Breast epithelium (tissue), 4 donors: ENCODE measurements at places on chromosomes 2 and 18. TPM values are rescaled to one million over a fixed set of nuclear protein-coding genes. Genes with fewer than 3 reads are reported as not detected.

GRHL1 gene
- 40.0 TPM for total RNA-seq

VIT gene
- total RNA-seq: 9.2 TPM

MAP2 gene
- 8.2 TPM for total RNA-seq

CCBE1 gene
- 4.9 TPM for total RNA-seq

DNA sequence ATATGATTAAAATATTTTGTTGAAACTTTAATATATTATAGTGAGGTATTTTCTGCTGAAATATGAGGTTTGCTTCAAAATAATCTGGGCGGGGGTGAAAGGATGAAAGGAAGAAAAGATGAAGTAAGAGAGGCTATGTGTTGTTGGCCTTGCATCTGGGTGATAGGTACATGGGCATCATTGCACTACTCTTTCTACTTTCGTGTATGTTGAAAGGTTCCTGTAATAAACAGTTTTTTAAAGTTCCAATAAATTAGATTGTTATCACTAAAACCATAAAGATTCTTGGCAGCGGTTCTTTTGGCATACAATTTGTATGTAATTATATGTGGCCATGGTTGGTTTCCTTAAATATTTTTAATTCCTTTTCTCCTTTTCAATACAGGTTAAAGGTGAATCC, 23.6 kb upstream of the MSH2 start:
- no peak overlapping the region for H3K4me3 ChIP-seq
- no peak for DNase-seq
- no peaks in the 10 kb centered on the region for H3K36me3 ChIP-seq
- H3K27me3 ChIP-seq: no peaks in the 10 kb centered on the region

DNA sequence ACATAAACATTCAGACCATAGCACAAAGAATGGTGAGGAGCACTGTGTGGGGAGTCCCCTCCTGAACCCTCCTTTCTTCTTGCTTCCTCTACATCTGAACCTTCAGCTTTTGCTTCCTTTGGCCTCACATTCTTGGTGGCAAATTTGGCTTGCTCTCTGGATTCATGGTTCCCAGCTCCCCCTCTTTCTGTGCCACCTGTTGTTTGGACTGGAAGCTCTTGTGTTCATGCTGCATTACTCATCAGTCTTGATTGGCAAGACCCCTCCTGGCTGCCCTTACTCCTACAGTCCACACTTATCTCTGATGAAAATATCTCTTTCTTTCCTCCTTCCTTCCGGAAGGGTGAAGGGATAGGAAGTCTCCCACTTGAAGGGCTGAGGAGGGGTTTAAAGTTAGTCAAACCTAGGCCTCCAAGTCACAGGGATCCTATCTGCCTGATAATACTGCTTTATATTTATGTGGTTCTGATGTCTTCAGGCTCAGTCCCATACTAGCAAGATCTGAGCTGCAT, 70.0 kb downstream of the MYO3B start:
- no peak for DNase-seq
- no peak overlapping the region for H3K27ac ChIP-seq
- H3K36me3 ChIP-seq: no peaks in the 10 kb centered on the region
- H3K27me3 ChIP-seq: no peaks in the 10 kb centered on the region

GRCh38 chr2:177543007-177543760, 150.6 kb downstream of the AGPS start:
- peaks cover 5% of the 10 kb centered on the region for H3K4me1 ChIP-seq
- no peaks in the 10 kb centered on the region for H3K36me3 ChIP-seq
- H3K4me3 ChIP-seq: no peak overlapping the region
- no peaks in the 10 kb centered on the region for H3K27me3 ChIP-seq
- H3K27ac ChIP-seq: peak overlapping the region; percentile 19

GRCh38 chr2:70247364-70248180, 856 bp downstream of the TIA1 start:
- H3K36me3 ChIP-seq: no peaks in the 10 kb centered on the region
- H3K4me3 ChIP-seq: peak overlapping the region; percentile 67
- DNase-seq: no peak
- no peaks in the 10 kb centered on the region for H3K4me1 ChIP-seq
- H3K27me3 ChIP-seq: no peaks in the 10 kb centered on the region

DNA sequence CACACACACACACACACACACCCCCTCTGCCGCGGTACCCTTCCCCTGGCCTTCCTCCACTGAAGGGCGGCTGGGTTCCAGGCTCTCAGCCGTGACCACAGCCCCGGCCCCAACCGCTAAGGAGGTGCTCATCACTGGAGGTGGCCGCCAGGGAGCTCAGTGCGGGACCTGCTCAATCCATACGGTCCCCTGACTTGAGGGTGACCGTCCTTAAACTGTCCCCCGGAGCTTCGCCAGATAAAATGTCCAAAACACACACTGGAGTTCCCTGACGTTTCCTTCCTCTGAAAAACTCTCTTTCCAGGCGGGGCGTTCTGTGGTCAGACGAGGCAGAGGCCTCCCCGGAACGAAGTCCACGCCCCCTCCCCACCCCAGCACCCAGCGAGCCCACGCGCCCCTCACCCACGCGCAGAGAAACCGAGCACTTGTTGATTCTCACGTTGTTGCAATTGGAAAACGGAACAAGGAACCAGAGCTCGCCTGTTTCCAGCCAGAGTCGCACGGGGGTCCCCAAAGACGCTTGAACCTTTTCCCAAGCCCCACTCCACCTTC, 1.4 kb downstream of the MBP start:
- H3K27ac ChIP-seq: peak overlapping the region; percentile 96
- H3K4me1 ChIP-seq: peaks cover 4% of the 10 kb centered on the region
- no peak for DNase-seq
- H3K4me3 ChIP-seq: peak overlapping the region; percentile 89

GRCh38 chr2:47503481-47504070, 100.6 kb downstream of the MSH2 start:
- H3K4me3 ChIP-seq: no peak overlapping the region
- H3K27ac ChIP-seq: no peak overlapping the region

DNA sequence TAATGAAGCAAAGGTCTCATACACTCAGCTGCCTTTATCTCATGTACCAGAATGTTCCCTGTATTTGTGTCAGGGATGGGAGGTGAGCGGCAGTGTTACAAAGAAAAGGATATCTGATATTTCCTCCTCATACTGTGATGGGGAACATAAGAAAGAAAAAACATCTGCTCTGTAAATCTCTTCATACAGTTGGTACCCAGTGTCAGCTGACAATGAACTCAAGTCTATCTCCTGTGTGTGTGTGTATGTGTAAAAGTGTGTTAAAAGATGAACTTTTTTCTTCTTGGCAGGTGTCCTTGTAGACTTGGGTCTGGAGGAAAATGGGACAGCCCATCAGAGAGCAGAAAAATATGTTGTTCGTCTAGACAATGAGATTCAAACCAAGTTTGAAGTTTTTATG, 127.8 kb downstream of the ESCO1 start:
- no peak overlapping the region for H3K4me3 ChIP-seq
- no peaks in the 10 kb centered on the region for H3K27me3 ChIP-seq
- H3K27ac ChIP-seq: no peak overlapping the region
- no peaks in the 10 kb centered on the region for H3K4me1 ChIP-seq
- DNase-seq: no peak

DNA sequence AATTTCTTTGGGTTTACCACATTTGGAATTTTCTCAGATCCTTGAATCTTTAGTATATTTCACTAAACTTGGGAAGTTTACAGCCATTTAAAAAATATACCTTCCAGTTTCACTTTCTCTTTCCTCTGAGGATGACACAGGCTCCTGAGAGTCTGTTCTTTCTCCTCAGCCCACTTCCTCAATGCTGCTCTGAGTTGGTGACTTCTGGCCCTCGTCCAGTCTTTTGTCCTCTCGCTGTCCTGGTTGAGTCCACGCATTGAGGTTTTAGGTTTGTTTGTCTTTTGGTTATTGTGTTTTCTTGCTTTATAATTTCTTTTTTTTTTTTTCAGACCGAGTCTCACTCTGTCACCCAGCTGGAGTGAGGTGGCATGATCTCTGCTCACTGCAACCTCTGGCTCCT, 40.7 kb upstream of the GALR1 start:
- no peaks in the 10 kb centered on the region for H3K4me1 ChIP-seq
- no peaks in the 10 kb centered on the region for H3K27me3 ChIP-seq
- DNase-seq: peak; percentile 23
- H3K27ac ChIP-seq: no peak overlapping the region
- H3K4me3 ChIP-seq: peak overlapping the region; percentile 23

DNA sequence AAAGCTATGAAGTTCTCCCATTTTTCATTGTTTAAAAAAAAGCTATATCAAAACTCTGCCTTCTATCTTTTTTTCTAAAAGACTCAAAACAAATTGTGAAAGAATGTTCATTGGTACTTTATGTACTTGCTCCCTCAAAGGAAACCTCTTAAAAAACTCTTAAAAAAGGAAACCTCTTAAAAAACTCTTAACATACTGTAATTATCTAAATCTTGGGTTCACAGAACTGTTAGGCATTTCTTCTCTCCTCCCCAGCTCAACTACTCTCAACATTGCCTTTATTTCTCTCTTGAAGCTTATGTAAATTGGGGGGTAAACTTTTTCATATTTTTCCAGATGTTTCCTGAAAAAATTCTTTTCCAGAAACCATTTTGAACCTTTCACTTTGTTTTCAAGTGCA, 330.5 kb upstream of the SLC39A10 start:
- H3K36me3 ChIP-seq: peaks cover 3% of the 10 kb centered on the region
- H3K27me3 ChIP-seq: no peaks in the 10 kb centered on the region
- H3K4me1 ChIP-seq: no peaks in the 10 kb centered on the region
- DNase-seq: no peak
- no peak overlapping the region for H3K4me3 ChIP-seq

DNA sequence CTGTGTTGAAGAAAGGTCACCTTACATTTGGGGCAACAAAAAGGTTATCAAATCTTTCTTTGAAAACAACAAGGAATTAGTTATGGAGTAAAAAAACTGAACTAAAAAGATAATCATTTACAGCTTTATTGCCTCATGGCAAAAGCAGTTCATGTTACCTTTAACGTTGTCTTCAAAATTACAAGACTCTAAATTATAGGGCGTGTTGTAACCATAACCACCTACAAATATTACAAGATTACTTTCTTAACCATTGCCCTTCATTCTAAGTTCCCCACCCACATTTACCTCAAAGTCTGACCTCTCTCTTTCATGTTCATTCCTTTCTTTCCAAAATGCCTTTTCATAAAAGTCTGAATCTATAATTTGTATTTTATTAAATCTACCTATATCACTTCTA, 74.6 kb upstream of the LRATD1 start:
- no peaks in the 10 kb centered on the region for H3K27me3 ChIP-seq
- no peak overlapping the region for H3K4me3 ChIP-seq
- no peak overlapping the region for H3K27ac ChIP-seq
- no peaks in the 10 kb centered on the region for H3K4me1 ChIP-seq
- no peaks in the 10 kb centered on the region for H3K36me3 ChIP-seq
- DNase-seq: no peak

GRCh38 chr18:5309888-5310470, 14.5 kb upstream of the ZBTB14 start:
- no peak for DNase-seq
- peak overlapping the region; percentile 8 for H3K4me3 ChIP-seq
- H3K36me3 ChIP-seq: no peaks in the 10 kb centered on the region
- H3K27ac ChIP-seq: no peak overlapping the region

DNA sequence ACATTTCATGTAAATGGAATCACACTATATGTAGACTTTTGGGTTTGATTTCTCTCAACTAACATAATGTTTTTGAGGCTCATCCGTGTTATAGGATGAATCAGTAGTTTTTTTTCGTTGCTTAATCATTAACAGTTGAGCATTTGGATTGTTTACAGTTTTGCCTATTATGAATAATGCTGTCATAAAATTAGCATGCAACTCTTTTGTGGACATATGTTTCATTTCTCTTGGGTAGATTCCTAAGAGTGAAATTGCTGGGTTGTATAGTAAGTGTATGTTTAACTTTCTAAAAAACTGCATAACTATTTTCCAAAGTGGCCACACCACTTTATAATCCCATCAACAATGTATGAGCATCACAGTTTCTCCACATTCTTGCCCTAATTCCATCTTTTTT, 7.7 kb upstream of the RHBDD1 start:
- H3K27ac ChIP-seq: no peak overlapping the region
- no peaks in the 10 kb centered on the region for H3K36me3 ChIP-seq
- H3K27me3 ChIP-seq: no peaks in the 10 kb centered on the region
- DNase-seq: no peak

DNA sequence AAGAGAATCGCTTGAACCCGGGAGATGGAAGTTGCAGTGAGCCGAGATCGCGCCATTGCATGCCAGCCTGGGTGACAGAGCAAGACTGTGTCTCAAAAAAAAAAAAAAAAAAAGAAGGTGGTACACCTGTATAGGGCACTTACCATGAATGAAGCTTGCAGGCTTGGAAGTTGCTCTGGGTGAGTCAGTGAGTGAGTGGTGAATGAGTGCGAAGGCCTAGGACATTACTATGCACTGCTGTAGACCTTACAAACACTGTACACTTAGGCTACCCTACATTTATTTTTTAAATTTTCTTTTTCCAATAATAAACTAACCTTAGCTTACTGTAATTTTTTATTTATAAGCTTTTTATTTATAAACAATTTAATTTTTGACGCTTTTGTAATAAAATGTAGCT, 78.4 kb upstream of the ATG16L1 start:
- H3K4me1 ChIP-seq: no peaks in the 10 kb centered on the region
- H3K36me3 ChIP-seq: no peaks in the 10 kb centered on the region
- no peak overlapping the region for H3K4me3 ChIP-seq
- no peak for DNase-seq
- H3K27ac ChIP-seq: no peak overlapping the region
- no peaks in the 10 kb centered on the region for H3K27me3 ChIP-seq

DNA sequence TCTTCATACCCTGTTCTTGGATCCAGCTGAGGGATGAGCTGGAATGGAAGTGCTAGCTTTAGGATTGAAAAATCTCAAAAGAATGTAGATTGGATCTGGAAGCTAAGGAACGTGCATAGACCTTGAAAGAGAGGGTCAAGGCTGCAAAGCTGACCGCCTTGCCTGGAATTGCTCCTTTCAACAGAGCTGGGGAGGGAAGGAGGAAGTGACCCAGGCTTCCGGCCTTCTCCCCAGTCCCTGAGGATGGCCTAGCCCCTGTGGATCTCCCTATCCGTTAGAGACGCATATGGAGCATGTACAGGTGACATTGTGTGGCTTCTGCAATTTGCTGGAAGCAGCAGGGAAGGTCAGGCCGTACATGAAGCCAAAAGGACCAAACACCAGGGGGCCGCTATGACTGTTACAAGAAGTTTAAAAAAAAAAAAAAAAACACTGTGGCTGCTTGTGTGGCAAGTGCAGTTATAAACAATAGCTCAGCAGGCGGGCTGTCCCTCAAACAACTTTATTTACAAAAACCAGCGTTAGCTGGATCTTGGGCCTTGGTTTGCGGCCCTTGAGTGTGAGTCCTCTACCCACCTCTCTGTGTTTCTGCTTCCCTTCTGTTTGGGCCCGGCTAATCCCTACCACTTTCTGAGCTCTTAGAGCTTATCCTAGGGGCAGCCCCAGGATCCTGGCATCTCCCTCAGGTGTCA, 227.6 kb downstream of the SEPTIN10 start:
- H3K4me1 ChIP-seq: no peaks in the 10 kb centered on the region
- no peaks in the 10 kb centered on the region for H3K36me3 ChIP-seq
- H3K4me3 ChIP-seq: no peak overlapping the region
- no peak overlapping the region for H3K27ac ChIP-seq
- DNase-seq: no peak
